ENCODE measurements at places on chromosomes 11 and 22.

- no peak for DNase-seq
Observed at GRCh38 chr11:27300974-27301373, 62.0 kb downstream of the CCDC34 start.

DNA sequence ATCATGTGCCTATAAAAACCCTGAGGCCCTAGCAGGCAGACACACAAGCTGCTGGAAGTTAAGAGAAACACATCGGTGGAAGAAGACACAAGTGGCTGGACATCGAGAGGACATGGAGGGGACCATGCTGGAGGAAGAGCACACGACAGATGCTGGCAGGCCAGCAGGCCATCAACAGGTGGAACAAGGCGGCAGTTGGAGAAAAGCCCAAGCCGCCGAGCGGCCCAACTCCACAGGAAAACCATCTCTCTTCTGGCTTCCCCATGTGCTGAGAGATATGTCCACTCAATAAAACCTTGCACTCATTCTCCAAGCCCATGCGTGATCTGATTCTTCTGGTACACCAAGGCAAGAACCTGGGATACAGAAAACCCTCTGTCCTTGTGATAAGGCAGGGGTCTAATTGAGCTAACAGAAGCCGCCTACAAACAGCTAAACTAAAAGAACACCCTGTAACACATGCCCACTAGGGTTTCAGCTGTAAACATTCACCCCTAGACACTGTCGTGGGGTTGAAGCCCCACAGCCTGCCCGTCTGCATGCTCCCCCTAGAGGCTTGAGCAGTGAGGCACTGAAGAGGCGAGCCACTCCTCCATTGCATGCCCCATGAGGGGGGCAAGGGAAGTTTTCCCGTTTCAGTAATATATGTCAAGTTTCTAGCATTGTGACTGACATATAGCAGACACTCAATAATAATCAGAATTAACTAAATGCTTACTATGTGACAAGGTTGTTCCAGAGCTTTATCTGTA, 39.0 kb upstream of the MMP20 start:
- no peak for DNase-seq

GRCh38 chr11:78423241-78423640, 5.6 kb upstream of the GAB2 start:
- DNase-seq: no peak

DNA sequence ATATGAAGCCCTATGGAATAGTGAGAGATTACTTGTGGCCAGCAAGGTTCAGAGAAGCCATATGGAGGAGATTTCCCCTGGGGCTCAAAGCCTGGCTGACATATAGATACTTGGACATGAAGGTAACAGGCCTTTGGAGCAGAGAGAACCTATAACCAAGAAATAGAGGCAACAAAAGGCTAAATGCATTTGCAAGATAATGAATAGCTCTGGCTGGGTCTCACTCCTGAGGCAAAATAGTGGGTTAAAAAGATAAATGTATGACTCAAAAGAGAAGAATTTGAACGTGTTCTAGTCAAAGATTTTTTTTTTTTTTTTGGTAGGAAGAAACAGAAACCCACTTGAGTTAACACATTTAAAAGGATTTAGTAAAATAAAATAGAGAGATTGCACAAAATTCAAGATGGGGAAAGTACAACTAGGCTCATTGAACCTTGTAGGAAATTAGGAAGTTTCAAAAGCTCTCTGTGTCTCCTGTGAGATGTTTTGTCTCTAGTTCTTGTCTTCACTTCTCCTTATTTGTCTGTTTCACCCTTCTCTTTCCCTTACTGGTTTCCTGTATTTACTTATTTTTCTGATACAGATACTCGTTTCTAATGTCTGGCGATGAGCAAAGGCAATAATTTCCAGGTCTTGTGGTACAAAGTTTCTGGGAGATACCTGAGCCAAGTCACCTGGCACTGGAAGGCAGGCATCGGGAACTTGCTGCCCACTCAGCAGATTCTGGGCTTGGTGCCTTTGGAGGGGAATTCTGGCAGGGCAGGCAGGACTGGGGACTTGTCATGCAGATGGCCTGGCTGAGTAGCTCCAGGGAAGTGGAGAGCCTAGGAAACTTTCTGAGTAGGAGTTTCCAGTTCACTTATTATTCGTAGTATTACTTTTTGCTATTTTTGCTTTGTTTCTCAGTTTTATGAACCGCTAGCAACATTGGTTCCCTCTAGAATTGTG, 49.2 kb upstream of the SESN3 start:
- DNase-seq: no peak

- no peak for DNase-seq
Observed at GRCh38 chr11:11894486-11894885, 52.7 kb downstream of the USP47 start.

- DNase-seq: no peak
Observed at GRCh38 chr11:116073854-116074837, 569.9 kb upstream of the CADM1 start.

- peak; percentile 57 for DNase-seq
Observed at GRCh38 chr11:73760135-73760678, 667 bp downstream of the RAB6A start.

DNA sequence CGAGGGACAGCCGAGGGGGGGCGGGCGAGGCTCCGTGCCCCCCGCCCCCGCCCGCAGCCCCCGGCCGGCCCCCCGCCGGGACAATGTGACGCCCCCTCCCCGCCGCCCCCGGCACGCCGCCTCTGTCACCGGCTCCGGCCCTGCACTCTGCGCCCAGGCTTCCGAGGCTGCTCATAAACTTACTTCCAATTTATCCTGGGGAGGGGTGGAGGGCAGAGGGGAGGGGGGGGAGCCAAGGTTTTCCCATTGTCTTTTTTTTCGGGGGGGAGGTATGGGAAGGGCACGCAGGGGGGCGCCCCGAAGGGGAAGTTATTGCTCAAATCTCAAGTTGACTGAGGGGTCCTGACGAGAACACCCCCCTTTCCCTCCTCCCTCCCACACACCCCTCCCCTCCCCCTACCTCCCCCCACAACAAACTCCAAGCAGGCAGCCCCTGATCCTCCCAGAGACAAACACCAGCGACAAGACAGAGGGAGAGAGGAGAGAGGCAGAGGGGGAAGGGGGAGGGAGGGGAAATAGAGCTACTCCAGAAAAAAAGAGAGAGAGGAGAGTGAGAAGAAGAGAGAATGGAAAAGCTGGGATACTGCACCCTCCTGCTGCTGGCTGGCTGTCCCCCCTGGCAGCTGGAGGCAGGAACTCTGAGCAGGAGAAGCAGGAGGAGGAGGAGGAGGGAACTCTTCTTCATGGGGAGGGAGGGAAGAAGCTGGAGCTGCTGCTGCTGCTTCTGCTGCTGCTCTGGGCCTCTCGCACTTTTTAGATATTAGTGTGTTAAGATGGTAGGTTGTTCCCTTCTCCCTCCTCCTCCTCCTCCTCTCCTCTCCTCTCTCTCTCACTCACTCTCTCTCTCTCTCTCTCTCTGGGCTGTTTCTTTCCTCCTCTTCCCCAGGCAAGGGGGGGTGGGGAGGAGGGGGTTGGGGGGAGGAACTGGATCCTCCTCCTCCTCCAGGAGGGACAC, 631 bp downstream of the PHF21A start:
- DNase-seq: peak; percentile 43

DNA sequence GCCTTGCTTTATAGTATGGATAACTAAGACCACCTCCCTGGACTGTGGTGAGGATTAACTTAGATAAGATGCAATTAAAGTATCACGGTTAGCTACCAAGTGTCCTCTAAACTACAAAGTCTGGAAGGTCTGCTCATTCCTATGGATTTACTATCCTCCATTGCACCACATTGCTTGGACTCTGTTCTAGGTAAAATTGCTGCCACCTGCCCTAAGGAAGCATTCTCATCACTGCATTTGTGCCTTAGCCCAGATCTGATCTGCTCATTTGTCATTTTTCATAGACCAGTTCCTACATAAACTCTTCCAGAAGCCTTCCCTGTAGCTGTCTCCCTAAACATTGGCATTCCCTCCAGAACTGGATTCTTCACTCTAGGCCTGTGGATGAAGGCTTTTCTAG, 380.0 kb downstream of the INSC start:
- DNase-seq: no peak

DNA sequence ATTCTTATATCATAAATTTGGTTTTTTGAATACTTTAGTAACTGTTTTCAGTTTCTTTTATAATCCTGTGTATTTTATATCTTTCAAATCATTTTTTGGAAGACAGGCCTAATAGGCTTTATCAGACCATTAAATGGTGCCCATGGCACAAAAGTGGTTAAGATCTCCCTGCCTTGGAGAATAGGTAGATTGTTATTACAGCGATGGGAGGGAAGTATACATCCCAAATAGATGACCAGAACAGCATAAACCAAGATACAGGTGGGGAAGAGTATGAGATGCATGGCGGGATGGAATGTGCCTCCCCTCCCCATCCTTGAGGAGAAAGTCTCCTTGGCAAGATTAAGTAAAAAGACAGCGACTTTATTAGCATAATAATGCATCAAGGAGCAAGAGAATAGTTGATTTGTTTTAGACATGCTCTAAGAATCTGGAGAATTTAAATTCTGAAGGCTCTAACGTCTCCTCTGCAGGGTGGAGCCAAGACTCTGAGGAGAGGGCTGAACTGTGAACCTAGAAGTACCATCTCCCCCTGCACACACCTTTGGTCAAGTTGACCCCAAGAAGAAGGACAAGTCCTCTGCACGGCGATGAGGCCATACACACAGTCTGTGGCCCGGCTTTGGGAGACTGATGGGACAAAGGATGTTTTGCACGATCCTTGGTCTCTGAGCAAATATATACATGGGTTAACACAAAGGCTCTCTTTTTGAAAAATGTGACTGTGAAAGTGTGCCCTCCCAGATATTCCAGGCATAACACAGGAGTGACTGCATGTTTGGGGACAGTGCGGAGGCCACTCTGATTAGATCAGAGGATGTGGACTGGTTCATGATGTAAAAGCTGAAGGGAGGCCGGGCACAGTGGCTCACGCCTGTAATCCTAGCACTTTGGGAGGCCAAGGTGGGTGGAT, 61.1 kb upstream of the SLC35C1 start:
- DNase-seq: no peak
